NCI-H446 treated with DMSO at 0.1 percent for 48 hours (cell line): ENCODE measurements at places on chromosomes 12 and 14.

DNA sequence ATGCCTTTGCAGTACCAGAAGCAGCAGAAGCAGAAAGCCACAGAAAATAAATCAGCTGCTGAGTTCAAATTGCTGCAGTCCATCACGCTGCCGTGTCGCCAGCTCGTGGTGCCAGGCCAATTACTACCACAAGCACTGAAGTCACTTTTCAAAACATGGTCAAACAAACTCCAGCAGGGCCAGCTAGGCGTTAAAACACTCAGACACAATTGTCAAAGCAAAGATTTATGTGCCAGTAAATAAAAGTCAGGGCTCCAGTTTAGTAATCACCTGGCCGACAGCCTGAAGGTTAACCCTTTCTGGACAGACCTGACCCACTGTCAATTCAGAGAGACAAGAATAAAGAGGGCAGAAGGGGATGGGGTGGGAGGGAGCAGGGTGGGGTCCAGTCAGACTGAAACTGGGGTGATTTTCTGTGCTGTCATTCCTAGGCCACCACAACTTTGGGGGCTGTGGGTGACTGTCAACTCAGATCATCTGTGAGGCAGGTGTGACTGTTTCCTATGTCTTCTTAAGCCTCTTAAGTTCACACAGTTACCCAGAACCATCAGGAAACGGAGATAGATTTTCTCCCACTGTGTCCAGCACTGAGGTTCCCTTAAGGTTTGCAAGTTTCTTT is 109.8 kb upstream of the FUT8 start:
- DNase-seq: no peak

DNA sequence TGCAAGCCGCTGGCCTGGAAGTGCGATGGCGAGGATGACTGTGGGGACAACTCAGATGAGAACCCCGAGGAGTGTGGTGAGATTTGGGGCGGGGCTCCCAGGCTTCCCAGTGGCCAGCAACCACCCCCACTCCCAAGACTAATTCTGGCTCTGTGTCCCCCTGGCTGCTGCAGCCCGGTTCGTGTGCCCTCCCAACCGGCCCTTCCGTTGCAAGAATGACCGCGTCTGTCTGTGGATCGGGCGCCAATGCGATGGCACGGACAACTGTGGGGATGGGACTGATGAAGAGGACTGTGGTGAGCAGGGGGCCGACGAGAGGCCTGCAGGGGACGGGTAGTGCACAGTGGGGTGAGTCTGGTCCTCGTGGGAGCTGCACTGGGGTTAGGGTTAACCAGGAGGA is 12.1 kb upstream of the NXPH4 start:
- no peak for DNase-seq

- DNase-seq: no peak
Observed at GRCh38 chr12:120620624-120621023, 19.8 kb upstream of the CABP1 start.

DNA sequence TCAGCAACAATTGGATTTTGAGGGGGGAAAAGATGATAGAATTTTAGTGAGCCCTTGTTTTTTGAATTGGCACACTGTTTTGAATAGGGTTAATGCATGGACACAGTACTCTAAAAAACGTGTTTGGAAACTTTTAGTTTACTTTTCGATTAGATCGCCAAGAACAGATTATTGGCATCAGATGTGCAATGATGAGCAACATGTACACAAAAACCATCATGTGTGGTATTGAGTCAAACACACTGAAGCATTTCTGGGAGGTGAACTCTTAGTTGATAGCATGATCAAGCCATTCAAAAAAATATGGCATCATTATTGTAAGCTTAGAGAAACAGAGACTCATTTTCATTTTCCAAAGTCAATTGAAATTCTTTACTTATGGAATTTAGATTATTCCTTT is 329.2 kb downstream of the ADAMTS20 start:
- DNase-seq: peak; percentile 50

GRCh38 chr12:22447223-22447622 is 97.1 kb downstream of the C2CD5 start:
- DNase-seq: no peak

DNA sequence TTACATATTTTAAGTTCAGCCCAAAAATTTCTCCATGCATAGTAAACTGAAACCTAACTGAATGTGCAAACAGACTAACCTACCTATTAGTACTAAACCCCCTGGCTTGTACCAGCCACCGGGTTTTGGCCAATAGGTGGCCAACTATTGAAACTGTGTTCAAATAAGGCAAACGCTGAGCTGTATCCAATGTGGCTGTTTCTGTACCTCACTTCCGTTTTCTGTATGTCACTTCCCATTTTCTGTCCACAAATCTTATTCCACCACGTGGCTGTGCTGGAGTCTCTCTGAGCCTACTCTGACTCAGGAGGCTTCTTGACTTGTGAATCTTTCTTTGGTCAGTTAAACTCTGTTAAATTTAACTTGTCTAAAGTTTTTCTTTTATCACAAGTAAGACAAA is 6.0 kb upstream of the FBXO34 start:
- DNase-seq: no peak

DNA sequence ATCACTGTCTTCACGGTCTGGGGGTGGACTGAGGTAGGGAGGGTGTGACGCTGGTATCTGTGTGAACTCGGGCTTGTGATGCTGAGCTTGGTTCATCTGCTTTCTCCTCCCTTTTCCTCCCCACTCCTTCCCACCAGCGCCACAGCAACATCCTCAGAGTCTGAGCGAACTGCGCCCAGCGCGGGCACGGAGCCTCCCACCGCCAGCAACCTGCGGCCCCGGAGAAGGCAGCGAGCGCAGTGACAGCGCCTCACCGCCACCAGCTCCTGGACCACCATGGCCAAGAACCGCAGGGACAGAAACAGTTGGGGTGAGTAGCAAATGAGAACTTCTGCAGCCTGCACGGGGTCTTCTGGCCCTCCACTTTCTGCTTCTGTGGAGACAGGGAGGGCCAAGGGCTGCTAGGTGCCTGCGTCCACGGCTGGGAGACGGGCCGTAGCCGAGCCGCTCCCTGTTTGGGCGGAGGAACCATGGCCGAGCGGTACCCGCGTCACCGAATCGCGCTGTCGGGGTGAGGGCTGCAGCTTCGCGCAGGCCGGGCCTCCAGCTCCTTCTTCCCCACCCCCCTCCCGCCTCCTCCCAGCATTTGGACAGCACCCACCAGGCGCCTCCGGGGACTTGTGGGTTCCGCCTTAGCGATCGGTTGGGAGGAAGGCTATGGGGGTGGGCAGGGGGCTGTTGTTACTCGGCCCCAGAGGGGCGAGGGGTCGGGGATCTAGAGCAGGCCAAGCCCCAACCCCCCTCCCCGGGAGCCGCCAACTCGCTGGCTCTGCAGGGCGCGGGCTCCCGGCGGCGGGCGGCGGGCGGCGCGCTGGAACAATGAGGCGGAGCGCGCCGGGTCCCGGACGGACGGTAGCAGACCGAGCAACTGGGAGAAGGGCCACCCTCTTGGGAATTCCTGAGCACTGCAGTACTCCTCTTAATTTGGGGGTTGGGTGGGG is at the start of gene ATL1:
ATL1 (plus strand) TSS at position 156 of the 941 bp plus-strand sequence; CDS start at position 277, 121 bp downstream.
- DNase-seq: peak; percentile 59

- peak; percentile 97 for DNase-seq
Observed at GRCh38 chr14:24146978-24147760, at the start of gene RNF31. Gene RNF31 (plus strand): TSS chr14:24147498. CDS start chr14:24147699, 201 bp downstream.

GRCh38 chr14:53147208-53147607 is 5.9 kb downstream of the DDHD1 start:
- DNase-seq: no peak

DNA sequence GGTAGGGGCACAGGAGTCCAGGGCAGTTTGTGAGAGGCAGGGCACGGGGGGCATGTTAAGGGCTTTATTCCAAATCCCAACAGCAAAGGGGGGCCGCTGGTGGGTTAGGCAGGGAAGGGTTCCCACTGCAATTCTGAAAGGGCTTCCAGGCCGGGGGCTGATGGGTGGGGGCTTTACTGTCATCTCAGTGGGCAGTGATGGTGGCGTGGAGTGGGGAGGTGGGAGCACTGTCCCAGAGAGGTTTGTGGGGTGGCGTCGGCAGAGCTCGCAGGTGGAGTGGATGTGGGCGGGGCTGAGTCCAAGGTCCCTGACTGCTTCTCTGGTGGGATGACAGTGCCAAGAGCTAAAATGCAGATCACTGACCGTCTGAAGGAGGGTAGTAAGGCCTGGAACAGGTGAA is 121.6 kb upstream of the EVL start:
- DNase-seq: no peak

GRCh38 chr14:38593476-38593875 is 337.6 kb upstream of the CLEC14A start:
- no peak for DNase-seq

GRCh38 chr12:57105011-57105753 is 6.0 kb downstream of the STAT6 start:
- no peak for DNase-seq

GRCh38 chr12:96237035-96237434 is 42.9 kb downstream of the ELK3 start:
- DNase-seq: no peak

- DNase-seq: no peak
Observed at GRCh38 chr12:128111333-128111732, 155.6 kb upstream of the TMEM132C start.

GRCh38 chr12:54412786-54413185 is 6.3 kb downstream of the ITGA5 start:
- no peak for DNase-seq

GRCh38 chr14:35480119-35480769 is 53.7 kb upstream of the INSM2 start:
- no peak for DNase-seq

DNA sequence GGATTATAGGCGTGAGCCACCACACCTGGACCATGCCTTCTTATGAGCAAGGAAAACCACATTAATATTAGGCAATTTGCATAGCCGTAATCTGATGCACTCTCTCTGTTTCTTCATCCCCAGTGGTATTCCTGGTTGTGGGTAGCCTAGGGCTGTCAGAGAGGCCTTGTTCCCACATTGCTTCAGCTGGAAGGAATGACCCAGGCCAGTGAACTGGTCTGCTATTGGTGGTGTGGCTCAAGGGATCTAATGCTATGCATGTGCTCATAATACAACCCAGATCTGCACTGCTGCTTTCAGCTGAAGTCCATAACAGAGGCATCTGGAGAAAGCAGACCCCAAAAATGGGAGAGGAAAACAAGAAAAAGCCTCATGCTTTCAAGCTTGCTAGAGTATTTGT is 33.1 kb upstream of the G2E3 start:
- no peak for DNase-seq

DNA sequence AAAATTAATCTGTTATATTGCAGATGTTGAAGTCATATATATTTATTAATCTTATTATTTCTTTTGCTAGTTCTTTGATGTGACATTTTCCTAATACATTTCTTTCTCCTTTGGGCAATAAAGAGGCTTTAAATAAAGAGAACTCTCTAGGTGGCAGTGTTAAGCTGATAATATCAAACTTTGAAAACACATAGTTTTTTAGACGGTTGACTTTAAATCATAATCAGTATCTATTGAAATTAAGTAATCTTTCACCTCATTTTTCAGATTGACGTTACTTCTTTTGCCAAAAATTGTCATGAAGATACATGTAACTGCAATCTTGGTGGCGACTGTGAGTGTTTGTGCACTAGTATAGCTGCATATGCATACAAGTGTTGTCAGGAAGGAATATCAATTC is 130.8 kb upstream of the PTPRQ start:
- no peak for DNase-seq

DNA sequence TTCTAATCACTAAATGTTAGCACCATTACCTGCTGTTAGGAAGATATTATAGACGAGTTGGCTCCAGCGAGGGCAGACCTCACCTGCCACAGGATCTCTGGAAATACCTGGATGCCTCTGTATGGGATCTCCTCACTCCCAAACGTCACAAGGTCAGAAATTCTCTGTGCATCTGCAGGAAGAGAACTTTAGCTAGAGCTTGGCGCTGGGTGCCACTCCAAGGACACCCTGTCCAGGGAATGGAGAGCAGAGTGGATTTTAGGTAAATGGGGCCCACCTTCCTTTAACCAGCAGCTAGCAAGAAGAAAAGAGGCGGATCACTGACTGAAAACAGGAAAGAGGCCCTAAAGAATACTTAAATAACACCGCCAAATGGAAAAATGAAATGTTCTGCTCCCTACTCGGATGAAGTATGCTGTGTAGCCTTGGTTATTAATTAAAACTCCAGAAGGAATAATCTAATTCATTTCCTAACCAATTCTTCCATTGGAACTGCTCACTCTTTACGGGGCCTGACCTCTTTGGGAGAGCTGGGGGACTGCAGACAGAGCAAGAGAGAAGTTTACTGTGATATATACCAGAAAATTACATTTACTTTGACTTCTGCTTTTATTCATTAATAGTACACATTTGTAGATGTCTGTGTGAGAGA is 4.2 kb upstream of the FOXG1 start:
- DNase-seq: peak; percentile 59

DNA sequence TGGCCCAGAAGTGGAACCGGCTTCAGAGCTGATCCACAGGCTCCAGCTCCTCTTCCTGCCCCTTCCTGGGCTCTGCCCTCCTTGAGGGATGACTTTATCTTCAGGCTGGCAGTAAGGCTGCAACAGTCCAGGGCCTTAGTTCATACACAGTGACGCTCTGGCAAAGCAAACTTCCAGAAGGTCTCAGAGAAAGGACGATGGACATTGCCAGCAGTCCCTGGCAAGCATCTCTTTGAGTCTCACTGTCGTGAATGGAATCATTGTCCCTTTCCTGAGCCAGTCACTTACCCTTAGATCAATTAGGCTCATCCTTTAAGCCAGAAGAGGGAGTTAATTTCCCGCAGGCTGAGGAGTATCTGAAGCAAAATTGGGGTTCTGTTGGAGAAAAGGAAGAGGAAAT is 8.6 kb downstream of the AK7 start:
- no peak for DNase-seq
